ENCODE measurements at places on chromosomes 13 and 19. TPM values are rescaled to one million over a fixed set of nuclear protein-coding genes. Genes with fewer than 3 reads are reported as not detected.

DNA sequence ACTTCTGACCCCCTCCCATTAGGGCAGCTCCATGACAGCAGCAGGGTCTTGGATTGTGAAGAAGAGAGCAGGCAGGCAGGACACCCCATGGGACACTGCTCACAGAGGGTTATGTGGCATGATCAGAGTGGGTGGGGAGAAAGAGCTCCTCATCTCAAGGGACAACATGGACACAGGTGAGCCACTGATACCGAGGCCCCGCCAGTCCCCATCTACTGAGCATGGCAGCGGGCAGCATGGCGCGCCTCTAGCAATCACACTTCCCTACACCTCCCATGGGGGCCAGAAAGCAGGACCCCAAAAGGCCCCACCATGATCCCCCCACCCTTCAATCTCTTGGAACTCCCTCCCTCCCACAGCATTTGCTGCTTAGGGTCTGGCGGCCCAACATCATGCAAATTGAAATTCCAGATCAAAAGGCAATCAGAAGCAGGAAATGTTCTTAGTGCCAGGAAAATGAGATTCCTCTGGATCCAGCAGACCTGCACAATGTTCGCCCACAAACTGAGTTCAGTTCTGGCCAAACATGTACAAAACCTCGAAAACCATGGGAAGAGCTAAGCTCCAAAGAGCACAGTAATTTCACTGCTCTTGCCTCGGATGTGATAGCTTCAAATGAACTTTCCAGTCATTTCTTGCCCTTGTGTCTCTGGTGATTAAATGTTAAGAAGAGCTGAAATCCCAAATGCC lies 14.8 kb downstream of the DOCK9 start:
- no peak for DNase-seq

DNA sequence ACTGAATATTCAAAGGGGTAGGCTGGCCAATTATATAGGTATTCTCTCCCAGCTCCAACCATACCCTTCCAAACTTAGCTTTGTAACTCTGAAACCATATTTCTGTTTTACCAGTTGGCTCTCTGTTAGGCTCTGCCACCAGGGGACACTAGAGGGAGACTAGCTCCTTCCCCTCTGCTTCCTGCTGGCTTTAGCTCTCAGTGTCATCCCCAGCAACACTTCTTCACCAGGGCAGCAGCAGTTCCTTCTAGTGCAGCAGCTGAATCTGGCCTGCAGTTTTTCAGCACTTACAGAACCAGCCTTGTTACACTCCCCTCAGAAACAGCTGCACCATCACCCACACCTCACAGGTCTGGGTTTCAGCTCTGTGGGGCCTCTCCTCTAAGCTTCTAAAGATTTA lies 51.0 kb upstream of the DOCK9 start:
- no peak for DNase-seq

DNA sequence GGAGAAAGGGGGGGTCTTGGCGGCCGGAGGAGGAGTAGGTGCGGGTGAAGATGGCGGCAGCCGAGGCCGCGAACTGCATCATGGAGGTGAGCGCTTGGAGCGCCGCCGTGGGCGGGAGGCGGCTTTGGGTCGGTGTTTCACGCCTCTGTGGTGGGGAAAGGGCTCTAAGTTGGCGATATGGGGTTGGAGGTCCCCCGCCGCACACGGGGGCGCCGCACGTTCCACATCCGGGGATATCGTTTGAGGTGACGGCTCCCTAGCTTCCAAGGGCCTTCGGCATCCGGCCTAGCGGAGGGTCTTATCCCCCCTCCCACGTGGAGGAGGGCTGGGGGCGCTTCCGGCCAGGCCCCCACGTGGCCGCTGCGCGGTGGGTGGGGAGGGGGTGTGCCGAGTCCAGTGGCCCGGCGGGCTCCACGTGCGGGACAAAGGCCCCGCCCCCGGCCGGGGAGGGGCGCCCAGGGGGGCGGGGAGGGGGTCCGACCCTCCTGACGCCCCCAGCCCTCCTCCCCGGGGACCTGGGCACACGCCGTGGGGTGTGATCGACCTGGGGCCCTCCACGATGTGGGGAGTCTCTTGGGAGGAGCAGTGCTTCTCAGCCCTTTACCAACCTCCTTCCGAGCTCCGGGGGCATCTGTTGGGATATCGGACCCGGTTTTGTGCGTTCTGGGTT lies at the start of gene PRMT1:
PRMT1 (plus strand) TSS at position 41 of the 670 bp plus-strand sequence; CDS start at position 51, 10 bp downstream.
- no peak for DNase-seq

The URAD gene
- total RNA-seq, result not detected

Measured in occipital lobe (tissue), 3 donors.